ENCODE measurements at places on chromosomes 16 and 17.

- no peak for DNase-seq
Measured at GRCh38 chr17:78240012-78240655, 8.7 kb downstream of the TMEM235 start.

DNA sequence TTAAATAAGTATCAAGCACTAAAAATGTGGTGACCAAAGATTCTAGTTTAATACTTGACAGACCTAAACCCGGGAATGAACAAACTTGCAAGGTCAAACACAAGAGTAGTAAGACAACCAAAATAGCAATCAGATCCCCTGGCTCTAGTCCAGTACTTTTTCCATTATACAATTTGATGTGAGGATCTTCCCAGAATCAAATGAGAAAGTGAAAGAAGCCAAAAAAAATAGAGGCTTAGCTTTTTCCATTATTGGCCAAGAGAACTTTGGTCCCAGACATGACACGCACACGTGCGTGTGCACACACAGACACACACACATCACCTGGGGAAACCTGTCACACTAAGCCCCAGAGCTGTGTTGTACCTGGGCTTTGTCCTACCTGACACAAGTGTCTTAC is 300.6 kb upstream of the CDH5 start:
- no peak for DNase-seq

DNA sequence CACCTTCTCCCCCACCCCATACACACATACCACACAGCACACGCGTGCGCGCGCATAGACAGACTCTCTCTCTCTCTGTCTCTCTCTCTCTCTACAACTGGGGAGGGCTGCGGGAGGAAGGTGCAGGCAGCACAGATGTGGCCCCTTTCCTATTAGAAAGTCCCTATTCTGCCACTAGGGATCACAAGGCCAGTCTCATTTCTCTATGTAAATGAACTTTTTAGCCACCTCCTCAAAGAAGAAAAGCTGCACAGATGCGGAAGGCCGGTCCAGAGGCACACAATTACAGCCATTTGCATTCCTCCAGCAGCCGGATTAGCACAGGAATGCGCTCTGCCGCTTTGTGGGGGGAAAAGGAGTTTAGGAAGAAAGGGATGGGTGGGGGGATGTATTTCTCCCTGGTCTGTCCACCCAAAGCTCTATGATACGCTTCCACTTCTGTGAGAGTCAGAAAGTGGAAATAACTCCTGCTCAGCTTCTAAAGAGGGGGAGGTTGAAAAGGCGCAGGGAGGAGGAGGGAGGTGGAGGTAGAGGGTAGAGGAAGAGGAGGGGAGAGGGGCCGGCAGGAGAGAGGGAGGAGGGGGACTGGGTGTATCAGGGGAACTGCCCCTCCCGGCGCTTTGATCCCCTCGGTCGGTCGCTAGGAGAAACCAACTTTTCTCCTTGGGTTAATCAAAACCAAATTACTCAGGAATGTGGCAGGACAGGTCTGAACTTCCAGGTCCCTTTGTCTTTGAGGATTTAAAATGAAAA is 11.7 kb downstream of the ZFHX3 start:
- DNase-seq: no peak

DNA sequence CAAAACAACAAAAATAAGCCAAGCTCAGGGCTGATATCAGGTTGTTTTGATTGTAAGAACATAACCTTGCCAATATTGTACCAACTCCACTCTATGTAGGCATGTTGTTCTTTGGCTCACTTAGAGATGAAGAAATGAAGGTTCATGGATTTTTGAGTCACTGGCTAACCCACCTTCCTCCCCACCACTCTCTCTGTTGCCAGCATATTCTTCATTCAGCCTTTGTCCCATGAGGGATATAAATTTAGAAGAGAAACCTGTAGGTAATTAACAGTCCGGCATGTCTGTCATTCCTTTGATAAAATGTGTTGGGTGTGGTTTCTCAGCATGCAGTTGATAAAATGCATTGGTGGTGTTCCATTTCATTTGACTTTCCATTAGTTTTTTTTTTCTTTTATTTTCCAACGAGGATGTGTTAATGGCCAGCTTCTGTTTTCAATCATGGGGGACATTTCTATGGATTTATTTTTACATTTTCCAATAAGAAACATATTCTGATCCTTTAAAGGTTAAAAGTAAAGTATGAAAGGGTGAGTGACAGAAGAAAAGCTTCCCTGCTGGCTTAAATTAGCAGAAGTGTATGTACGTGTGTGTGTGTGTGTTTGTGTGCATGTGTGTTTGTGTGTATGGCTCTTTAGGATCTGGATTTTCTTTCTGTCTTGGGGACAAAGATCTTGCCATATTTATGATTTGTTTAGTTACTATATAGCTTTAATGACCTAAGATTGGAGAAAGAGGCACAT is 166.2 kb upstream of the KCNJ16 start:
- no peak for DNase-seq

DNA sequence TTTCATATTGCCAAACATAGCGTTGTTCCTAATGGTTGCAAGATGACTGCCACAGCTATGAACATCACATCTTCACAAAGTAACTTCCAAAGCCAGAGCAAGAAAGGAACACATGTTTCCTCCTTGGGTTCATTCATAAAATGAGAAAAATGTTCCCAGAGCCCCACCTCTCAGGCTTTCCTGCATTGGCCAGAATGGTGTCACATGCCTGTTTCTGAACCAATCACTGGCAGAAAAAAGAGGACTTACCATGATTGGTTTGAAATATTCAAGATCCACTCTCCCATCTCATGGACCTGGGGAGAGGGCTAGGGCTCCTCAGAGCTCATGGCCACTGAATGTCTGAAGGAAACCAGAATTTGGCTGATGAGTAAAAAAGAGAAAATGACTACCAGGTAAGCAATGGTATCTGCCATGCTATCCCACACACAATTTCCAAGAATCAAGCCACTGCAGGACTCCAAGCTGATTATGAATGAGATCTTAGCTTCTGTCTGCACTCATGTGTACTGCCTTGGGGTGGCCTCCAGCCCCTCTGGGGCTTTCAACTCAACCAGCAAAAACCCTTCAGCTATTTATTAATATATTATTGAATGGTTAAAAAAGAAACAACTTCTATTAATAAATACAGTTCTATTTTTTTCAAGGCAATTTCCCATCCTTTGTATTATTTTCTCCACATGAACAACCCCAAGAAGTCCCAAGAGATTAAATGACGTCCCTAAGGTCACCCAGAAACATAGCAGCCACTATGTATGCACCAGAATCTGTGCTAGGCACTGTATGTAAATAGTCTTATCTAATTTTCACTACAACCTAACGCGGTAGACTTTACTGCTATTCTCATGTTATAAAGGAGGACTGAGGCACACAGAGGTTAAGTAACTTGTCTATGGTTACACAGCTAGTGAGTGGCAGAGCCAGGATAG is 61.4 kb upstream of the TMC5 start:
- DNase-seq: no peak

- DNase-seq: no peak
Measured at GRCh38 chr17:5675625-5676421, 91.5 kb upstream of the NLRP1 start.

GRCh38 chr16:1470481-1471251 is 4.2 kb downstream of the CLCN7 start:
- no peak for DNase-seq

DNA sequence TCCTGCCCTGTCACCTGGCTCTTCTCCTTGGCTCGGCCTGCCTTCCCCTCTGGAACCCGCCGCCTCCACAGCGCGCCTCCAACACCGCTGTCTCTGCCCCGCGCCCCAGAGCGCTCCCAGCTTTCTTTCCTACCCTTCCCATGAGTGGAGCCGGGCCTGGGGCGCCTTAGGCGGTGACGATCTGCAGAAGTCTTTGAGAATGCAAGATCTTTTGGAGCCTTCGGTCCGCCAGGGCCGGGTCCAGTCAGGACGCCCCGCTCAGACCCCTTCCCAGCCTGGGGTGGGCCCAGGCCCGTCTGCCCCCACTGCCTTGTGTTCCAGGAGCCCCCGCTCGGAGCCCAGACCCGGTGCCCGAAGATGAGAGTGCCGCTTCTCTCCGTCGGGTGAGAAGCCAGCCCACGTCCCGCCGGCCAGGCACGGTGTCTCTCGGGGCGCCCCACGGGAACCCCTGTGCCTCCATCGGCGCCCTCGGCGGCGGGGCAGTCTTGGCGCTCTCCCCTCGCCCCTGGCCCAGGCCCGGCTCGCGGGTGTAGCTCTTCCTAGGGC is 40.0 kb downstream of the MRM1 start:
- DNase-seq: no peak

DNA sequence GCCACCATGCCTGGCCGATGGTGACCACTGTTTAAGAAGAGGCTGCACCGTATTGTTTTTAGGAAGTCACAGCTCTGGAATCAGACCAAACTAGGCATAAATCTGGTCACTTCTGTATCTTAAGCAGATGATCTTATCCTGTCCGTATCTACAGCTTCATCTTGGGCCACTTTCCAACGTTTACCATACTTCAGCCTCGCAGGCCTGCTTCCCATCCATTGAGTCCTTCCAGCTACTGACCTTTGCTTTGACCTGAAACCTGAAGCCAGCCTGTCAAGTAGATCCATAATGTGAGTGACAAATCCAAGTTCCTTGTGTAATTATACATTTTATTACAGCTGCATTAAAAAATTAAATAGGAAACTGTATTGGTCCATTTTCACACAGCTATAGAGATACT is 1033.0 kb downstream of the CDH11 start:
- no peak for DNase-seq

- DNase-seq: no peak
Measured at GRCh38 chr17:37292429-37293139, 83.2 kb upstream of the C17orf78 start.

DNA sequence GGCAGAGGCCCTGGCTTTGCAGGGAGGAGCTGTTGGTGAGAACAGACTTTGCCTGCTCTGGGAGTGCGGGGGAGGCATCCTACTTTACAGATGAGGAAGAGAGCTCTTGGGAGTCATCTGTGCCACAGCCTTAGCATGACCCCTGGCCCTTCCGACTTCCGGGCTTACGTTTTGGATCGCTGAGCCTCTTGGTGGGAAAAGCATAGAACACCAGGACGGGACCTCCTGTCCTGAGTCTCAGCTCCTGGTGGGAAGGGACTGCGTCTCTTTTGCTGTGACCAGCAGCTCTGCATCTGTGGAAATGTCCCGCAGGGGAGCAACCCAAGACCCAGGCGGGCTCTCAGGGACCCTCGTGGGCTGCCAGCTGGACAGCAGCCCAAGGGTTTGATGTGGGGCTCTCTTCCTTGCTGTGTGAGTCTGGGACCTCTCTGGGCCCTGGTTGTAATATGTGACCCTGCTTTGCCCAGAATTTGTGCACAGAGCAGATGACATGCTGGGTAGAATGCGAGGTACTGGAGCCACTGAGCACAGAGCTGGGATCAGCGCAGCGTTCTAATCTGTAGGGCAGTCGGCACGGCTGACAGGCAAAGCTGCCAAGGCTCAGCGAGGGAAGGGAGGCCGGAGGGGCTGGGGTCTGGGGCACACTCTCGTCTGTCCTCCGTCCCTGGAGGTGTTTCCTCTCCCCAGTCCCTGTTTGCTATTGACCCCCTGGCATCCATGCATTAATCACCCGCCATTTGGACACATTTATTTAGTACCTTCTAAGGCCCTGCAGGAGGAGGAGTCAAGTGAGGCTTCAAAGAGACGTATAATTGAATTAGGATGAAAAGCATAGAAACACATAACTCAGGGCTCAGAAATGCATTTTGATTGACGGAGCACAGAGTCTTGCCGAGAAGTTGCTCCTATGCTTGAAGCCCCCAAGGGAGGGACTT is 64.0 kb downstream of the NT5M start:
- no peak for DNase-seq

DNA sequence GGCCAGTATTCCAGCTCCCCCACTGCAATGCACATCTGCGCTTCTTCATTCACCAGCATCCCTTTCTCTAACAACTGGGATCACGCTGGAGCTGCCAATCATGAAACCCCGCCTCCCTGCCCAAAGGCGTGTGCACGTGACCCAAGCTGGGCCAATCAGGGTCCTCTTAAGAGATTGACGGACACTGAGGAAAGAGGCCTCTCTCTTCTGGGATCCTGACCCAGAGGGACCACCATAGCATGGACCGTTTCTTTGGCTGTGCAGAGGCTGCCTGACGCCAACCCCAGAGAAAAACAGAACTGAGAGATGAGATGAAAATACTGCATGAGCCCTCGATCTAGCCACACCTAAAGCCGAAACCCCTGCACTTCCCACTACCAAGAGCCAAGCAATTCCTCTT is 32.0 kb downstream of the COTL1 start:
- no peak for DNase-seq

DNA sequence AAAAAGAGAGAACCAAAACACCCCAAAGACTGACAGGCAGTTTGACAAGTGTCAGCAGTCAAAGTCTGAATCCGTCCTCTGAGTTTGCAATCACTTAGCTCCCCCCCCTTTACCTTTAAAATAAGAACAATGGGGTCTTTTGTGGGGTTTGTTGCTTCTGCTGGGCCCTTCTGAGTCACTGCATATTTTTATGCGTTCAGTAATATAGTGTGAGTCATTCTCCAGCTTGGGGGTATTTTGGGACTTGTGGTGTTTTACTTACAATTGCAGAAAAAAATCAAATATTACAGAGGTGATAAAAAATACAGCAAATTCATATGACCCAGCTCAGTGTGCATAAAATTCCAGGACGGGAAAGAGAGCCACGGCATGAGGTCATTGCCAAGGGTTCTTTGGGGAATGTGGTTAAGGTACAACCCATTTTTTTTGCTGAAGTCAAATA is 120.1 kb downstream of the CYLD start:
- DNase-seq: no peak

GRCh38 chr17:4701116-4701515 is 2.8 kb downstream of the PELP1 start:
- no peak for DNase-seq

- DNase-seq: no peak
Measured at GRCh38 chr16:86970279-86970678, 346.9 kb downstream of the C16orf95 start.

DNA sequence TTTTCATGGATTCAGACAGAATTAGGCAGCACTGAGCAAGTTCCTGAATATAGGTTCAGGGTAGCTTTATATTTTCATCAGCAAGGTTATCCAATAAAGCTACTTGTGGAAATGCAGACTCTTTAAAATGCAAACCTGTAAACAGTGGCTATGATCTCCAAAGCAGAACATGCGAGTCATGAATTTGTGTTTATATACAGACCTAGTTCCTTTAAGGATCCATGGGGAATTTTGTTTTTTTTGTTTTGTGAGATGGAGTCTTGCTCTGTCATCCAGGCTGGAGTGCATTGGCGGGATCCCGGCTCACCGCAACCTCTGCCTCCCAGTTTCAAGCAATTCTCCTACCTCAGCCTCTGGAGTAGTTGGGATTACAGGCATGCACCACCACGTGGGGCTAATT is 14.8 kb downstream of the CLEC16A start:
- no peak for DNase-seq

DNA sequence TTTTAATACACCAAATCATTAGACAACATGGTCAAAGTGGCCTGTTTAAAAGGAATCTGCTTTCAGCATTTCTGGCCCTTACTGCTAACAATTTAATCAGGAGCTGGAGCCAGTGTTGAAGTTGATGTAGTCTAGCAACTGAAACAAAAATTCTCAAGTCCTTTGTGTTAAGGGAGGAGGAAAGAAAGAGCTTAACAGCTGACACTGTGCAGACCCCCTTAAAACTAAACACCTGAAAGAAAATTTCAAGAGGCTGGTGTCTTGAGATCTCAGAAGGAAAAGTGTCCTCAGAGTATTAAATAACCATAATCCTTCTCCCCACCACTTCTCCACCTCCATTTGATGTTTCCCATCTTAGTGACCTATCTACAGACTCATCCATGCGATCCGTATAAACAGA is 232.1 kb downstream of the FTO start:
- no peak for DNase-seq

Measured in activated T-cell treated with anti-CD3 and anti-CD28 coated beads, Interleukin-2, amount 50 U/mL, for 1 hour (primary cell).